ENCODE measurements at places on chromosomes 12 and 14.

- no peak for DNase-seq
These were observed 183.3 kb downstream of the SSPN start for GRCh38 chr12:26378711-26379110.

DNA sequence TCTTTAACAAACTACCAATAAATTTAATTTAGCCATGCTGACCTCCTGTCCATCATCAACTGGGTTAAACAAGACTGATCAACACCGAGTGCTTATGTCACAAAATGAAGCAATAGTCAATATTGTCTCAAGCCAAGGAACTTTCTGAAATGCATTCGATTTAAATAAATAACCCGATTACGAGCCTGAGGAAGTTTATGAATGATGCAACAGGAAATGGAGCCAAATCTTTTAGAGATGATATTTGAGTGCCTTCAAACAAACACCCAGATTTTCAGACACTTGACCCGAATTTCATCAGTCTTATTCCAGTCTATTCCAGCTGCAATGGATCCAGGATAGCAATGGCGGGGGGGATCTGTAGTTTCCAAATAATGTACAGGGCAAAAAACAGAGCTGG is 27.9 kb downstream of the FAR2 start:
- no peak for DNase-seq

DNA sequence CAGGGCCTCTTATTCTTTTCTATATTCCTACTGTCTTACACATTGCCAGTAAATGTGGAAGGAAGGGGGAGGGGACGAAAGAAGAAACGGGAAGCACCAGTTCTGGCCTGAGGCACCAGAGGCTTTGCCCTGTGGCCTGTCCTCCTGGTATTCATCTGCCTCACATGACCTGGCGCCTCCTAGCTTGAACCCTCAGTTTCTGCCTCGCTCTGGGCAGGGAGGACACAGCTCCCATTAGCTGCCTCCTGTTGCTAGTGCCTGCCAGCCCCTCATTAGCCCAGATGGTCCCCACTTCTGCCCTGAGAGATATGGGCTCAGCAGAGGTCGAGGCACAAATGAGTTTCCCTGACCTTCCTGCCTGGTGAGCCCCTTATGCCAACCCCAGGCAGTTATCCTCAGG is 3.0 kb upstream of the PLEKHG6 start:
- no peak for DNase-seq

- DNase-seq, result no peak
These were observed 10.5 kb downstream of the PMEL start for GRCh38 chr12:55955344-55955743.

DNA sequence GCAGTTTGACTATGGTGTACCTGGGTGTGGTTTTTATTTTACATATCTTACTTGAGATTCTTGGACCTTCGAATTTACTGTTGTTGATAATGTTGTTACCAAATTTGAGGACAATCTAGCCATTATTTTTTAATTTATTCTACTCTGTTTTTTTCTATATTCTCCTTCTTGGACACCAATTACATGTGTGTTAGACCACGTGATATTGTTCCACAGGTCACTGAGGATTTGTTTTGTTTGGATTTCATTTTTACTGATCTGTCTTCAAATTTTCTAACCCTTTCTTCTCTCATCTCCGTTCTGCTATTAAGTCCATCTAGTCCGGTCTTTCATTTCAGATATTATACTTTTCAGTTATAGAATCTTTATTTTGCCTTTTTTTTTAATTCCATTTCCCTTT is 204.9 kb upstream of the BCL2L14 start:
- no peak for DNase-seq

- DNase-seq, result no peak
These were observed 98.6 kb downstream of the SYNE2 start for GRCh38 chr14:63951429-63951828.

DNA sequence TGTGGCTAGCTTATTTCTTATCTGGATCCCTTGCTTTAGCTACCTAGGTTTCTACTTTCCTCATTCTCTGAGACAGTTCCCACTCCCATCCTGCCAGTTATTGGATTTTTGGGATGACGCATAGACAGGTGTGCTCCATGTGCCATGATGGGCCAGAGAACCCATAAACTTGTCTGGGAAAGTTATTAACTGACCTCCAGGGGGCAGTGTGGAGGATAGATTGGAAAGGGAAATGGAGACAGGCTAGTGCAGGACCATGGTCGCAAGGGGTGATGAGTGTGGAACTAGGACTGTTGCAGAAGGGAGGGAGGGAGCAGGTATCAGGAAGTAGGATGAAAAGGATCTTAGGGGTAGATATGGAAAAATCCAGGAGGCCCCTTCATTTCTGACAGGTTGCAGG is 80.3 kb downstream of the ESRRB start:
- DNase-seq, result peak; percentile 18

GRCh38 chr14:64218344-64219240 is 75.6 kb downstream of the ESR2 start:
- no peak for DNase-seq

DNA sequence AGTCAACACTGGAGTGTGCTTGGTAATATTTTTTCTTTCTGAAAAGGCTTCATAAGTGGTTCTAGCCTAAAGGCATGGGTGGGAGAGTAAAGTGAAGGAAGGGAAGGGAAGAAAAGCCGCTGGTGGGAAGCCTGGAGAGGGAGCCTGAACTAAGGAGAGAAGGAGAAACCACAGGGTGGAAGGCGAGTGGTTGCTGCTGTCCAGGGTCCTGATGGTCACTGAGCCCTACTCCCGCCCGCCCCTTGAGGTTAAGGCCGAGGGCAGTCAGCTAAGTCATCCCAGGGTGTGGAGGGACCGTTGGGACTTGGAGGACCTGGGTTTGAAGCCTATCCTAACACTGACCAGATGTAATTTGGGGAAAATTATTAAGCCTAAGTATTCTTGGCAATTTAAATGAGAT is 189.1 kb downstream of the PIWIL1 start:
- DNase-seq, result no peak

GRCh38 chr14:67360470-67361206 is 510 bp downstream of the EIF2S1 start:
- no peak for DNase-seq

GRCh38 chr12:29944269-29945000 is 160.7 kb upstream of the TMTC1 start:
- no peak for DNase-seq

DNA sequence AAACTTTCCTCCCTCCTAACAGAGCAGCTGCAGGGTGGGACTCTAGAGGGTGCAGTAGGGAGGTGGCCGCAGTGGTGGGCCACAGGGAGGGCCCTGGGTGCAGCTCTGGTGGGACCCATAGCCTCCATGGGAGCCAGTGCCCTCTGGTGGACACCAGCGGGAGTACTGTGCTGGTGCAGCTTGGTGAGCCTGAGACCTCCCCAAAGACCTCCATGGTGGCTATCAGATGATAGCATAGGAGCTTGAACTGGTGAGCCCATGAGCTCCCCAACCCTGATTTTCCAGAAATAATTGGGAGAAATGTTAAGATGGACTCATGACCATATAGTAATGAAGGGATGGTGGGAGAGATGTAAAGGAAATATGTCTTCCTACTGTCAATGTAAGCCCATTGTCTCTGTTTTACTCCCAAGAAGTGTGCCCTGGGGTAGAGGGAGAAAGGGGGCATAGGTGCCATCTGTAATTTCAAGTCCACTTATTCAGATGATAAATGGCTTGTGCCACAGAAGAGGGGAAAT is 98.7 kb downstream of the GAS2L3 start:
- DNase-seq, result no peak

GRCh38 chr12:56258820-56259183 is 618 bp upstream of the ANKRD52 start:
- DNase-seq, result no peak

DNA sequence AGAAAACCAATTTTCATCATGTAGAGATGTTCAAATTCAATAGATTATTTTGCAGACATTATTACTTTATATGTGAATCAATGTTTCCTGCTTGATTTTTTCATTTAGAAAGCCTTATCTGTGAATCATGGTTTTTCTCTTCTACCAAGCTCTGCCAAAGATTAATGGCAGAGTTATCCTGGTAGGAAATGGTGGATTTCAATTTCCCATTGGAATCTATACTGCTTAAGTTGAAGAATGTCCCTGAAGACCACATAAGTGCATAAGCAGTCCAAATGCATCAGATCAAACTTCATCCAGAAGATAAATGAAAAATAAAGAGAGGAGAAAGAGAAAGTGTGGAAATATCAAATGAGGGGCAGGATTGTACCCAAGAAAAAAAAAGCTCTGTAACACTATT is 5.0 kb downstream of the LUM start:
- DNase-seq, result no peak

DNA sequence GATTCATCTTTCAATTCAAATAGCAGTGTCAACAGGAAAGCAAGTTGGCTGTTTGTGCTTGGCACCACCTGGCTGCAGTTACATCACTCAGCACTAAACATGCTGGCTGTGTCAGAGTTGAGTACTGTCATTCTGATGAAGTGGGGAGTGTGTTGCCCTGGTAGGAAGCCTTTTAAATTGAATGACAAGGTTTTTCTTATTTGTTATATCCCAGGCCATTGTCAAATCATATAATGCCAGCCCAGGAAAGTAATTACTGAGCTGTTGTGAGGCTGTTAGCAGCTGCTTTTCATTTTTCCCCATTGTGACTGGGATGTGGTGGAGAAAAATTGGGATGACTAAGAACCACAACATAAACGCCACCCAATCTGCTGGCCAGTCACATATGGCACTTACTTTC is 106.5 kb upstream of the PRKD1 start:
- DNase-seq, result peak; percentile 49

DNA sequence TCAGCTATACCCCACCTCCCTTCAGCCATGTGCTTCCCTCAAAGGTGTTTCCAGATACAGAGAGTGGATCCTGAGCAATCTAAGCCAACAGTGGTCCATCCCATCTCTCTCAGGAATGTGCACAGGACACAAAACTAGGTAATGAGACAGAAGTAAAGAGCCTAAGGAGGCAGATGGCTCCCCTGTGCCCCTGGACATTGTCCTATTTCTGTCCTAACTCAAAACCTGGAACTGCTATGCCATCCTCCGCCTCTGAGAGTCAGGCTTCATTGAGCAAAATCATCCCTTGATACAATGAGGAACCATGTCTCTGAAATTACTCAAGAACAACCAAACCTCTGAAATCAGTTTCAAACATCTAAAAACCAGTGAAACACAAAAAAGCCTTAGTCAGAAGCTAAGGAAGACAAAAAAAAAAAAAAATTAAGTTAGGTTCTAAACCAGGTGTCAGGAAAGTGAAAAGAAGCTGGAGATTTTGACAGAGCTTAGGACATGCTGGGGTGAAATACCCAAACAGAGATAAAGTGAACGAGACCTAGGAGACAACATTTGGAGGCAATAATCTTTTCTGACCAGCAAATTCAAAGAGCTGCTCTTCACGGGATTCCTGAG is 200.3 kb upstream of the PLEKHG7 start:
- DNase-seq, result no peak

- DNase-seq, result no peak
These were observed 455.5 kb downstream of the RGS6 start for GRCh38 chr14:72387726-72388125.

DNA sequence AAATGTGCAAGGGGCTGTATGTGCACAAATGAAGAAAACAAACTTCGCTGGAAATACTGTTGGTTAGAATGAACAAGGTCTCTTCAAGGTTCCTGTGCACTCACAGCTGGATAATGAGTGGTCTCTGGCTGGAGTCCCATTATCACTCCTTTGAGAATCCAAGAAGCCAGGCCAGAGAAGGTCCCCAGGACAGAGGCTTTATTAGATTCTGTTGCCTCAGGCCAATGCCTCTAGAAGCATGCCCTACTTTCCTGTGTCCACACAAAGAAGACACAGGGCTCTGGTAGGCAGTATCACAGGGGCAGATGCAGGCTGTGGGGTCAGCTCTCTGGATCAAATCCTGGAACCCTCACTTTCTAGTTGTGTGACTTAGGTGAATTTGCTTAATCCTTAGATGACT is 384.7 kb downstream of the GRIN2B start:
- DNase-seq, result no peak

GRCh38 chr12:91574391-91574790 is 391.8 kb upstream of the DCN start:
- no peak for DNase-seq

DNA sequence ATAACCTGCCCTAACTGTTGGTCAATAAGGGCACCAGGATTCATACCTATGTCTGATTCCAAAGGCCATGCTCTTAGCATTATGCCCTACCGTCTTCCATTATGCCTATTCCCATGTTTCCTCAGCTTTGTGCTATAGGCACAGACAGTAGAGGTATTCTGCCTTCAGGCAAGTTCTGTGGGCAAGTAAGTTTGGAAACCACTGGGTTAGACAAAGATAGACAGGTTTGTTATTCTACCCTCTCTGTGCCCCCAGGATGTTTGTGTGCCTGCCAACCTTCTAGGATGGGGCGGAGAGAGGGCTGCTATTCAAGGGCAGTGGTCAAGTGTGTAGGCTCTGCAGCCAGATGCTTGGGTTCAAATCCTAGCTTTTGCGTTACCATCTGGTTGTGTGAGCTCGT is 4.6 kb downstream of the RAPGEF3 start:
- DNase-seq, result no peak

- DNase-seq, result no peak
These were observed 93.7 kb upstream of the EEA1 start for GRCh38 chr12:93022603-93023340.

- no peak for DNase-seq
These were observed 22.9 kb upstream of the NR1H4 start for GRCh38 chr12:100450735-100451134.

DNA sequence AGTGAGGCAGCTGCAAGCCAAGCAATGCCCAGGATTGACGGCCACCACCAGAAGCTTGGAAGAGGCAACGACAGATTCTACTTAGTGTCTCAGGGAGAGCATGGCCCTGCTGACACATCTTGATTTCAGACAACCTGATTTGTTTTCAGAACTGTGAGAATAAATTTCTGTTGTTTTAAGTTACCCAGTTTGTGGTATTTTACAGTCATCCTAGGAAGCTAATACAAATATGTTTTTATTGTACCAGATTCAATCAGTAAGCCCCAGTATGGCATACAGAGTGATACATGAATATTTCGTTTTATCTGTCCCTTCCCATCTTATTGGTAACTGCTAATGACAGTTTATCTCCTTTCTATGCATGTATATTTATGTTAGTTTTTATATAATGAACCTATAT is 62.3 kb downstream of the SAMD4A start:
- no peak for DNase-seq

DNA sequence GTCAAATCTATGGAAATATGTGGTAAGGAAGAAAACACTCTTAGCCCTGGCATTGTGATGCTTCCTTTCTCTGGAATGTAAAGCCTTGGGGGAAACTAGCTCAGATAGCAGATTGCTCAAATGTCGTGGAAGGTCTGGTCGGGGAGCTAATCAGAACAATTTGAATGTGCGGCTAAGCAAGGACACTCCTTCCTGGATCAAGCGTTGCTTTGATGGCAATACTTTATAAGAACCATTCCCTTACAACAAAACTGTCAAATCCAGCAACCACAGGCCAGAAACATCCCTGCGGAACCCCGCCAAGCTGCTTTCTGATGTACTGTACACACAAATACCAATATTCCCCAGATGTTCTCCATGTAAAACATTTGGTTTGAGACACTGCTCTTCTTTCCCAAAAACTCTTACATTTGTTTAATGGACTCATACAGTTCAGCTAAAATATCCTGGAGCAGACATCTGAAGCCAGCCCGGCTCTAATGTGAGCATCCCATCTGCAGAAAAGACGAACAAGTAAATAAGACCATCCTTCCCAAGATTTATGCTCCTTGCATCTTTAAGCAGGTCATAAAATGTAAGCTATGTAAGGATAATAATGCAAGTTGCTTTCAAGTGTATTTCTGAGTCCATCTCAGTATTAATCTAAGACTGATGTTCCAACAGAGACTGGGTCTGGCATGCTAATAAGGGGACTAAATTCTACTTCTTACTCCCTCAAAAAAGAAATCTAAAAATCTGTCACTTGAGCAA is 20.2 kb downstream of the NUAK1 start:
- no peak for DNase-seq

All from NCI-H187 (cell line).